Iris pigment epithelial cell (primary cell): ENCODE measurements at places on chromosomes 6 and 20.

DNA sequence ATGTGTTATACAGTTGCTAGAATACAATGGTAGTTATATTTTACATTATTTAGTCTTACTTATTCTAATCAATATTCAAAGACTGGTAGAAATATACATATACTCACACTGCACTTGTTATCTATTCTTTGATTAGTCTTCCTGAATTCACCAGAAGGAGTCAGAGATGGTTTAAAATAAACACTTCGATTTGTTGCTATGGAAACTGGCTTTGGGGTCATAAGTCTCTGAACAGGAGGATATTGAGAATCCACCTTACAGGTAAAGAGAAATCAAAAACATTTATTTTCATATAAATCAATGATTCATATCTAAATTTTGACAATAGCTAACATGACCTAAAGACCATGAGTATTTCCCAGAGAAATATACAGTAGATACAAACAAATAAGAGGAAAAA is 41.6 kb downstream of the NUP153 start:
- no peak for DNase-seq

DNA sequence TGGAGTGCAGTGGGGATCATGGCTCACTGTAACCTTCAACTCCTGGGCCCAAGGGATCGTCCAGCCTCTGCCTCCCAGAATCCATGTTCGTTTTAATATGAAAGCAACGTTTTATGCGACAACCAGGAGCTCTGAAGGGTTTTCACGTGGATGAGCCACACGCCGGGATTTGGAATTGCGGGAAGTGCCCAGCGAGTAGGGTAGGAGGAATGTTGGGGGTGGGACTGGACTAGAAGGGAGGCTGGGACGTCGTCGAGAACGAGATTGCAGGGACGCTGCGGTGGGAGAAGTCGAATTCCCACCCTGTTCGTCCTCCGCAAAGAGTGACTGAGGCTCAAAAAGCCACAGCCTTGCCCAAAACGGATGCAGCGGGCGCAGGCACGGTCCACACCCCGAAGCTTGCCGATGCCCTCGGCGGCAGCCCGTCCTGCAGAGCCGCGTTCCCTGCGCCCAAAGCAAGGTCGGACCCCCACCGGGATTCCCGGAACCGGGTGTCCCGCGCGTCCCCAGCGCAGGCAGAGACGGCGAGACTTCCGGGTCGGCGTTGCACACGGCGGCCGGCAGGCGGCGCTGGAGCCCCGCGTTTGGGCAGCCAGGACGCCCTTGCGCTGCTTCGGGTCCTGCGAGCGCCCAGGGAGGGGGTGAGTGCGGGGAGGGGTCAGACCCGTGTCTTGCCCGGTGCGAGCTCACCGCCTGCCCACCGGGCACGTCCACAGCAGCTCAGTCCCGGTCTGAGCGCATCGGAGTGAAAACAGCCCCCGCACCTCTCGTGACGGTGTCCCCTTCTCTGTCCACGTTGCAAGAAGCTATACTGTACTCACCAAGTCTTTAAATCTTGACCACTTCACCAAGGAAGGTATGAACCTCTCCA is 87.8 kb downstream of the DHX35 start:
- DNase-seq = peak; percentile 47

GRCh38 chr6:61682562-61682961 is 603.5 kb downstream of the KHDRBS2 start:
- no peak for DNase-seq

GRCh38 chr6:42783876-42784642 is 2.2 kb downstream of the BICRAL start:
- no peak for DNase-seq

GRCh38 chr20:3071610-3072529 is at the start of gene OXT:
OXT (plus strand) TSS chr20:3071620; CDS start chr20:3071656, 36 bp downstream.
- no peak for DNase-seq

DNA sequence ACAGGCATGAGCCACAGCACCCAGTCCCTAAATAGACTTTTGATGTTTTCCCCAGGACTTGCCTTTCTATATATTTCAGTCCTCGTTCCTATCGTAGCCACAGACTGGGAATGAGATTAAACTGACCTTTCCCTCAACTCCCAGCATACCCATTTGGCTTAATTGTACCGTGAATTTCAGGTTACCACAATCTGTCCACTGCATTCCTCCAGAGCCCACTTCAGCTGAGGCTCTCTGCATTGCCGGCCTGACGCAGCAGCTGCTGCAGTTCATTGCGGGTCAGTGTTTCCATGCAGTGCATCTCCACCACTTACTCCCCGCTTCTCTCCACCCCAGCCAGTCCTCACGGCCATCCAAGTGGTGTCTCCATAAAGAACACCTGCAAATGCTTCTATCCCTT is 103.1 kb upstream of the RIN2 start:
- no peak for DNase-seq

GRCh38 chr6:84625506-84625905 is 138.9 kb downstream of the TBX18 start:
- DNase-seq = peak; percentile 56

- DNase-seq = no peak
Measured at GRCh38 chr6:129360682-129360955, 349.4 kb downstream of the ARHGAP18 start.

DNA sequence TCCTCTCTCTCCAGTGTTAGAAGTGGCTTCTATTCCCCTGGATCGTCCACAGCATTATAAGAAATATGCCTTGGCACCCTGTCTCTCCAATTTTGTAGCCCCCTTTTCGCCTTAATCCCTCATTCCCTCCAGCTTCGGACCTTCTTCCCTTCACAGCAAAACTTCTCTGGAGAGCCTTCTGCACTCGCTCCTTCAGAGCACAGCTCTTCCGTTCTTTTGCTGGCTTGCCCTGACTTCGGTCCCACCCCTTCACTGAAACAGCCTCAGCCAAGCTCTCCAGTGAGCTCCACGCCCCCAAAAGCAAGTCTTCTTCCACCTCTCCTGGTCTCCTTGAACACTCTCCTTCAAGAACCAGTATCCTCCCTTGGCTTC is 134.7 kb upstream of the RNF24 start:
- DNase-seq = peak; percentile 69

DNA sequence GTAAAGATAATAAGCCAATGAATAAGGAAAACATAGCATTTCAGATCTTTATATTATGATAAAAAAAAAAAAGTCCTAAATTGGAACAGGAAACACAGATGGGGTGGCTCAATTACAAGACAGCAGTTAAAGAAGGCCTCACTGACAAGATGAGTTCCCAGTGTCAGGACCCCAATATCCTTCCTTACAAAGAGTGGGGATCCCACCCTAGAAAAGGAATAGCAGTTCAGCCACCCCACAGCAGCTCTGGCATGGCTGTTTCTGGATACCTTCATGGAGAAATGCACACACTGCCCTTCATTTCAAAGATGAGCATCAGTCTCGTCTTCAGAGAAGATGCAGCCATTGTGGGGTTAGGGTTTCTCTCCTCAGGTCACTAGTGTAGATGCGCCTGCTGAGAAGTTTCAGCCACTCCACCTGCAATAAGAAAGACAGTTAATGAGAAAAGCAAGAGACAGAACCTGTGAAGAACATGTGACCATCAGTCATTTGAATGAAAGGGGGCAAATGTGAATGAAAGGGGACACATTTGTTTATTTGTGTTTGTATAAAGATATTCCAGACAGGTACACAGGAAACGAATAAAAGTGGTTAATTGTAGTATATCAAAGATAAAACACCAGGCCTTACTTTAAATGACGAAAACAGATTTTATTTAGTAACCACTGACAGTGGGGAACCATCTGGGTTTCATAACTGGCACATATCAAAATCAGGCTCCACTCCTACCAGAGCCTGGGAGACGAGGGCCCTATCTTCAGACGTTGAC is 121.3 kb upstream of the PRSS16 start:
- DNase-seq = no peak

DNA sequence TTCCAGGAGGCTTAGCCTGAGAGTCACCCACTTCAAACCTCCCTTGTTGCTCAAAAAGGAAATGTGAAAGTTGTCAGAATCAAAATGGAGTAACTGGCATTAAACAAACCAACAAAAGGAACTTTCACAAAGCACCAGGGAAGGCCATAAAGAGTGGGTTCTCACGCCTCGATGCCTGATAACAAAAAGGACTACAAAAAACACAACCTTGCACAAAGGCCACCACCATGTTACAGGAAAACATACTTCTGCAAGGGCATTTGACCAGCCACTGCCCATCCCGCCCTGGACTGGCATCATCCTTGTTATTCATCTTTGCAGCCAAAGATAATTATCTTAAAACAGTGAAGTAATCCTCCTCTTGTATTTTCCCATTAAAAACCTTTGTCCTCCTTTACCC is 34.8 kb downstream of the RNASET2 start:
- DNase-seq = no peak

DNA sequence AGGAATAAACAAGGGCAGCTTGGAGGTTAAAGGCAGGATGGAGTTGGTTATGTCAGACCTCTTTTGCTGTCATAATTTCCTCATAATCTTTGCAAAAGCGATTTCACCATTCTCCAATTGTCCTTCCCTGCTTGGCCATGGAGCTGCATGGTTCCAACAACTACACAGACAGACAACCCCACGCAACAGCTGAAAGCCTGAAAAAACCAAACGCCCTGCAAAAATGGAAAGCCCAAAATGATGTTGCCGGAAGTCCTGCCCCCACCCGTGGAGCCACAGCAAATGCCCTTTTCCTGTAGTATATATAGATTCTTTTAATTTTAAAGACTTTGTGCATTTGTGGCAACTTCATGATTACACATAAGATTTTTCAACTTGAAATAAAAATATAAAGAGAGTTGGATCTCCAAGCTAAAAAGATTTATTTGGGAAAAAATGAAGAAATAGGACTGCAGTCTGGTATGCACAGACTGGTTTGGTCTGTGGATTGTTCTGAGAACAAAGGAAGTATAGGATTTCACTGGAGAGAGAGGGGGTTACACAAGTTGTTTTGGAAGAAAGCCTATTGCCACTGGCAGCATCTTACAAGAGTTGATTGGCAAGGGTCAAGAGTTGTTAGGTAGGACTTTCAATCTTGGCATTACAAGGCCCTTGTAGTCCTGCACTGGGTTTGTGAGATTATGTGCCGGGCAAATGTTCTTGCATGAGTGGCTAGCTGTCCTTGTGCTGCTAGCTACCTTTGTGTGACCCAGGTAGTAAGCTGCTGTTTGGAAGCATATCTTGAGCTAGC is 190.0 kb downstream of the C6orf118 start:
- no peak for DNase-seq

GRCh38 chr6:166852451-166852975 is 103.8 kb downstream of the RNASET2 start:
- no peak for DNase-seq

- peak; percentile 55 for DNase-seq
Measured at GRCh38 chr6:152897807-152898399, 84.9 kb downstream of the FBXO5 start.

DNA sequence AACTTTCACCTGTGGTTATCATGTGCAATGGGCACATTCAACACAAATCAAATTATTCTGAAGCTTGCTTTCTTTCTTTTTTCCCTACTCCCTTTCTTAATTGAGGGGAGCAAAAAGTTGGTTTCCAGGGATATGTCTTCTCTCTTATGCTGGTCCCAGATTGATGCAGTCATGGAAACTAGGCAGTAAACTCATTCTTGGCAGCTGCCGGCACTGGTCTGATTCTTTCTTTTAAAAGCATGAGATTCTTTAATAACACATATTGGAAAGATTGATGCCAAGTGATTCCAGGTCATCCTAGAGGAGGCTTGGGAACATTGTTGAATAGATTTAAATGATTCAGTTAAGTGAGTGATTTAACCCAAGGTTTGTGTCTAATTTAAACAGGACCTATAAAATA is 29.0 kb downstream of the PTPRA start:
- DNase-seq = no peak

DNA sequence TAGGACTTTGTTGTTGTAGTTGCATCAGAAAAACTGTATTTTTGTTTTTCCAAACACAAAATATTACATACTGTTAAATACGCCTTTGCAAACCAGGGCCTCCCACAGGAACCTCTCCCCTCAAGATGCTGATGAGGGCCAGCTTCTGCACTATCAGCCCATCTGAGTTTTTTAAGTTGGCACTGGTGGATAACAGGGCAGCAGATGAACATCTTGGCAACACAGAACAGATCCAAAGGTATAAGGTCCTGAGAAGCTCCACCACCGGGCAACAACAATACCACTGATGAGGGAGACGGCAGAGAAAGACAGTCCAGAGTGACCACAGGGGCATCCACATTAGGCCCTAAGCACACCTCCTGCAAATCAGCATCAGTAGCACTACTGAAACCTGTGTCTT is 177.7 kb downstream of the DLL1 start:
- DNase-seq = no peak

GRCh38 chr6:161318456-161318855 is 44.6 kb upstream of the AGPAT4 start:
- DNase-seq = no peak

DNA sequence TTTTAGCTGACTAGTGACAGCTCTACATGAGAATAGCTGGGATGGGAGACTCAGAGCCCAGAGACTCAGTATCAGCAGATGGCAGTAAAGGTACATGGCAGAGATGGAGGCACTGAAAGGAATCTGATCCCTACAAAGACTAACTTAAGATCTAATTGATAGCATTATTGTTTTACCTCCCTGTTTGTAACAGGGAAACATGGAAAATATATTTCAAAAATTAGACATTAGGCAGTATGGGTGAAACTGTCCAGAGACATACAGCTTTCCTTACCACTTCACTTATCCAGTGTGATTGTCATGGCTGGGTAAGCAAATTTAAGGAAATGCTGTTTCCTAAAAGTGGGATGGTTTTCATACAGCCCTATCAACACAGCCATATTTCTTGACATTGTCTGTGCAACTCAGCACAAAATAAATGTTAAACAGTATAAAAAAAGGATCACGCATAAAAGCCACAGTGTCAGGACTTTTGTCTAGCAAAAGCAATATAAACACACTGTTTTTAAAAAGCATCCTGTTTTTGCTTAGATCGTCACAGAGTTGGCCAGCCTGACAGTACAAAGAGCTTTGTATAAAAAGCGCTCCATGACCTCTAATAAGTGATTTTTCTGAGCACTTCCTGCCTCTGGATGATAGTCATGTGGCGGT is 376.9 kb downstream of the PHF3 start:
- peak; percentile 44 for DNase-seq

GRCh38 chr6:166472636-166473035 is 89.9 kb upstream of the MPC1 start:
- no peak for DNase-seq

DNA sequence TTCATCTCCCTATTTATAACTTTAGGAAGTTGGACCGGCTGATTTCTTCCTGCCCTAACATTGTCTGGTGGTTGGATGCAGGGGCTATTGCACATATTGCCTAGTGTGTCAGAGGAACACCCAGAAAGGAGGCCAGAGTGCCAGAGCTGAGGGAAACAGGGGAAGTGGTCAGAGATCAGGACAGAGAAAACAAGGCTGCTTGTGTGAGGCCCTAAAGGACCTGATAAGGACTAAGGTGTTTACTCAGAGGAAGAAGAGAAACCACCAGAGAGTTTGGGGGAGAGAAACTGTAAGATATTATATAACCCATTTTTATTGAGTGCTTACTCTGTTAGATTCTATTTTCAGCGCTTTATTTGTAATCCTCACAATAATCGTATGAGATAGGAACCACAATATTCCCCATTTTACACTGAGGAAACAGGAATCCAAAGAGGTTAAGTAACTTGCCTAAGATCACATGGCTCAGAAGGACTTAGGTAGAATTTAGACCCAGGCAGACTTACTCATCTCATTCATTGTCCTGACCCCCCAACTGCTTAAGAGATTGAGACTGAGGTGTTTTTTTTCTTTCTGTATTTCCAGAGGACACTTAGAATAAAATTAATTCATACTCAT is 54.0 kb upstream of the REV3L start:
- peak; percentile 18 for DNase-seq
